ENCODE measurements at places on chromosomes 4 and X. TPM values are rescaled to one million over a fixed set of nuclear protein-coding genes. Genes with fewer than 3 reads are reported as not detected.

AIFM1 gene
- 11.6 TPM for total RNA-seq

GRCh38 chrX:130716781-130717413 is 186.1 kb downstream of the ENOX2 start:
- DNase-seq: no peak

ANXA3 gene
- total RNA-seq: 36.1 TPM

DNA sequence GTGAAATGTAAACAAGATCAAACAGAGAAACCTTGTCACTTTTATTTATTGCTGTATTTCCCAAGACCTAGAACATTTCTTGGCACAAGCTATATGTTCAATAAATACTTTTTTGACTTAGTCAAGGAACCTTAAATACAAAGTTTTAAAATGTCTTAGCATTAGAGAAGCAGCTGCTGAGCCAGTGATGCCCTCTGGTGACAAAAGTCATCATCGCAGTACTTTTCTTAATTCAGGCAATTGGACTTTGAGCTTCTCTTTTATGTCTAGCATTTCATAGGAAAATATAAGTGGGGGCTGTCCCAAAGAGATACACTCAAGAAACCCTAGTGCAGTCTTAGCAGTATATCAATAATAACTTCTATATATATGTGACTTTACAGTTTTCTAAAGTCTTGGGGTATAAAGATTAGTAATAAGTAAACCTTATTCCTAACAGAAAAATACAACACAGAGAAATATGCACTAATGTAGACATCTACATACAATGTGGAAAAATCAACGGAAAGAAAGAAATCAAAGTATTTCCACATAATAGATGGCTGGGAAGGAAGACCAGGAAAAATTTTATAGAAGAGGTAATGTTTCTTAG is 118.4 kb downstream of the DTHD1 start:
- no peak for DNase-seq

DNA sequence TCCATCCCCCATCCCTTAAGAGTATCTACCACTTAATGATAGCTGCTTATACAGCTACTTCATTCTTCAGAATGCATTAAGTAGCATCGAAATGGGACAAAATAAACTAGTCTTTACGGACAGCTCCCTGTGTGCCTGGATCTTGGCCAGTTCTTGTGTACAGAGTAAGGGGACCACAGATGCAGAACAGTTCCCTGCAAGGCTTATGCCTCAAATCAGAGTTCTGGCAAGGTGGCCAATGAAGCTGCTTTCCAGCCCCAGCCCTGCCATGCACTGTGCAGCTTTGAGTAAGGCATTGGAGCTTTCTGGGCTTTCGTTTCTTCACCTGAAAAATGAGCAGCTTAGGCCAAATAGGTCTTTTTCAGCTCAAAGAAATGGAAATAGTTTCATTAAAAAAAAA is 14.2 kb downstream of the CLNK start:
- no peak for DNase-seq

MUC7 gene
- not detected for total RNA-seq
